Vagina (tissue), 2 donors: ENCODE measurements at places on chromosomes 3 and 15.

- DNase-seq, result no peak
These were observed 291.2 kb upstream of the KCNMB2 start for GRCh38 chr3:178244733-178245709.

- no peak for DNase-seq
These were observed 67.0 kb downstream of the TNIK start for GRCh38 chr3:171393032-171393744.

GRCh38 chr3:154786724-154787123 is 293.4 kb upstream of the MME start:
- DNase-seq, result no peak

DNA sequence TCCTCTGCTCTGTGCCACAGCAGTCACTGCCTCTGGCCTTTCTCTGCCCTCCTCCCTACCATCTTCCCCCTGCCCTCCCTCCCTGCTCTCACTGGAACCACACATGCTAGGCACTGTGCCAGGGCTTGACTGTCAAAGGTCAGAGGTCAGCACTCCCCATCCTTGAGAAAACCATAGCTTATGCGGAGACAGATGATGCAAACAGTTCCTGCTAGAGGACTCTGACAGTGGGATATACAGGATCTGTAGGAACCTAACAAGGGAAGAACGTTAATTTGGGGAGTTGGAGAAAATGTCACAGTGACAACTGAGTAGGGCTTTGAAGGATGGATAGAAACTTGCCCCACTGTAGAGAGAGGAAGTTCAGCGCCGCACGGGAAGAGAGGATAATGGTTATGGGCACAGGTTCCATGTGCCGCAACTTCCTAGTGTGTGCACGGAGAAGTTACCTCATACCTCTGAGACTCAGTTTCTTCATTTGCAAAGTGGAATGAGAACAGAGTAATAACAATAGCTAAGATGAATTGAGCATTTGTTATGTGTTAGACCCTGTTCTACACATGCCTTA is 29.3 kb upstream of the XYLB start:
- no peak for DNase-seq

DNA sequence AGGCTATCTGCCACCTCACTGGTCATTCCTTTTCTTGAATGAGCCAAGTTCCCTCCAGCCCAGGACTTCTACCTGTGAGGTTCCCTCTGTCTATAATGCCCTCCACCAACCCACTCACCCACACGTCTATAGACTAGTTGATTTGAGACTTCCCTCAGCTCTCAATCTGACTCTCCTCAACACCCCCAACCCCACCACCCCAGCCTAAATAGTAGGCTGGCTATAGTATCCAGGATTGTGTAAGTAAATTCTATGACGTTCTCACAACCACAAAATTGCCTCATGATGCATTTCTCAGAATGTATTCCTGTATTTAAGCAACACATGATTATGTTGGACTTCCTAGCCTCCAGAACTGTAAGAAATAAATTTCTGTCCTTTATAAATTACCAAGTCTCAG is 2.2 kb downstream of the PLSCR1 start:
- DNase-seq, result no peak

GRCh38 chr3:40358454-40358853 is 28.5 kb upstream of the ENTPD3 start:
- no peak for DNase-seq

DNA sequence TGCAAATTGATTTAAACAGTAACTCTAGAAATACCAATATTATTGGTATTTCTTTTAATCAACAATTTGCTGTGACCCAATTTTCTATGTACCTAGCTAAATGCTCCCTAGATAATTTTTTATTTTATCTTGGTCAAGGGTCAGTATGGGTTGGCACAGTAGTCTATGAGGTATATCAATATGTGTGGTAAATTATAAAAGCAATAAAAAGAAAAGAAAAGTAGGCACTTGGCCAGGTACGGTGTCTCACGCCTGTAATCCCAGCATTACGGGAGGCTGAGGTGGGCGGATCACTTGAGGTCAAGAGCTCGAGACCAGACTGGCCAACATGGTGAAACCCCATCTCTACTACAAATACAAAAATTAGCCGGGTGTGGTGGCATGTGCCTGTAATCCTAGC is 34.0 kb upstream of the STIMATE start:
- DNase-seq, result no peak

DNA sequence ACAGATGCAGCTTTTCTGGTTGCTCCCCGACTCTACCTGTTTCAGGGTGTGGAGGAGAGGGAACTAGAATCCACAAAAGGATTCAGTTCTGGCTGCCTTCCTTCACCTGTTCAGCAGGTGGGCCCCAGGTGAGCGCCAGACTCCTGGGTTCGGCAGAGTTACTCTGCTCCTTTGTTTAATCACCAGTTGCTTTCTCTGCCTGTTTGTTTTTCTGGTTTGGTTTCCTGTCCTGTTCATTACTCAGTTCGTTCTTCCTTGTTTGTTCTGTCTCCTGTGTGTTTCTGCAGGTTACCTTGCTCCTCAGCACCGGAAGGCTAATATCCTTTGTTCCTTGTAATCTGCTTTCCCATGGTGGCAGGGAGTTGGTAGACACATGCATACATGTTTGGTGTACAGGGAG is 508.5 kb upstream of the ATP11B start:
- no peak for DNase-seq

DNA sequence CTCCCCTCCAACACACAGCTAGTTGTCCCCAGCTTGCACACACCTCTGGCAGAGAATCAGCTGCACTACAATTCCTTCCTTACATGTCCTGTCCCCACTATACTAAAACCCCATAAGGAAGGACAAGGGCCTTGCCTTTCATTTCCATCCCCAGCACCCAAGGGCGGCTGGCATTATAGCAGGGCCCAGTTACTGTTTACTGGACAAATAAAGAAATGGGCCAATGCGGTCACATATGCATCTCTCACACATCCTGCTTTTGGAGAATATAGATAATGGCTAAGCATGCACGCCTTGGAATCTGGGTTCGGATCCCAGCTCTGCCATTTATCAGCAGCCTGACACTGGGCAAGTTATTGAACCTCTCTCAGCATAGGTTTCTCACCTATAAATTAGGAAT is 99.1 kb downstream of the DAPK2 start:
- DNase-seq, result no peak

DNA sequence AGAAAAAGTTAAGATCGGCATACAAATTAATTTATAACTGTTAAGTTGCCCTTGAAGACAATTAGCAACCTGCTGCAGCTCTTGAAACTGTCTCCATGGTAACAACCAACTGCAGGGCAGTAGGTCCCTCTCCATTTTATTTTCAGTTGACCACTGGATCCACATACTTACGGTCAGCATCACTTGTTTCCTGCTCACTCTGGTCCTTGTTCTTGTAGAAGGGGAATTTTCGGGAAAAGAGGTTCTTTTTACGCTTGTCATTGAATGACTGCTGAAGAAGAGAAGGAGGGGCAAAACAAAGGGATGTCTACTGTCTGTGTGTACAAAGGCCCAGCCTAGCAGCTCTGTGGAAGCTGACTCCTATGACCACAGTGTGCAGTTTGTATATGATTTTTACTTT is 46.8 kb upstream of the MELTF start:
- DNase-seq, result no peak

GRCh38 chr3:68728343-68728742 is 204.0 kb downstream of the TAFA4 start:
- DNase-seq, result no peak

DNA sequence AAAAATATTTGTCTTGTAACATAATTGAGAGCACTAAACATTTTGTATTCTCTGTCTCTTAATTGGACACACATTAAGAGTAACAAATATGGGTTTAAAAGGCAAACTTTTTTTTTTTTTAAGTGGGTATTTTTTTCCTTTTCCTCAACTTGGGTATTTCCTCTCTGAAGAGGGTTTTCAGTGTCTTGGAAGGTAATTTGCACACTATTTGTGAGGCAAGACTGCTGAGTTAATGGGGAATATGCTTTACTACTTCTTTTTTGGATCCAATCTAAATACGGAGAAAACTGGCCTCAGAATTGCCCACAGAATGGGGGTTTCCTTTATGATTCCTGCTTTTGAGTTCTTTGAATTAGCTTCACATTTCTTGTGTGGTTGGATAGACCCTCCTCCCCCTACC is 105.2 kb downstream of the FNDC3B start:
- DNase-seq, result no peak

DNA sequence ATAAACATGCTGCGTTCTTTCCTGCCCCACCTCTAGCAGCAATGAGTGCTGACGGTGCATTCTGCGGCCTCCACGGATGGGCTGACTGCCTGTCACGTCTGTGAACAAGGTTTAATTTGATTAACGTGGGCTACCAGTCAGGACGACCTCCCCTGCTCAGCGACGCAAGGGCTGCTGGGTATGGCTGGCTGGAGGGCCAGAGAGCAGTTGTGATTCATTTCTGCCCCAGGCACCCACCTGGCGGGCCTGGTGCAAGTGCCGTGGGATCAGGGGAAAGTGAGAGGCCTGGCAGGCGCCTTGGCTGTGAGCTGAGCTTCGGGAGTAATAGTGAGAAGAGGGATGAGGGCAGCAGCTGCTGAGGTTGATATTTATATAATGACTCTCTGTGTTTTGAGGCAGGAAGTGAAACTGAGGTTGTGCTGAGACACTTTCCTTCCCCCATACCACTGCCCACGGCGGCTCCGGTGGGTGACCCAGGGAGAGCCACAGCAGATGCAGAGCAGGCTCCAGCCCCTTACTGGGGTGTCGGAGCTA is 190.4 kb upstream of the BCL6 start:
- DNase-seq, result no peak

- no peak for DNase-seq
These were observed 328.7 kb upstream of the ATP11B start for GRCh38 chr3:182464513-182465145.

DNA sequence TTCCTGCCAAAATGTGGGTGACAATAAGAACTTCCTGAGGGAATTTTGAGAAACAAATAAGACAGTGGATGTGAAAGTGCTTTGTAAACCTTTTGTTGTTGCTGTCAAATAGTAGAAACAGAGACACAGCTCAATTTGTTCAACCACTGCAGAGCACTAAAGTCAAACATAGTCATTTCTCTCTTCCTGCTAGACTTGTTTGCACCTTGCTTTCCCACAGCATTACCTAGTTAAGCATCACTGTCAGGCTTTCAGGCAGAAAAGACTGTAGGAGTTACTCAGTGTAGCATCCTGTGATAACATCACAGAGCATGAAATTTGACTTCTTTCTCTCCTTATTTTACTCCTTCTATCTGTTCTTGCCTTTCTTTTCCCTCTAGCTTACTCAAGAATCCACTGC is 27.1 kb downstream of the SLC12A1 start:
- no peak for DNase-seq

DNA sequence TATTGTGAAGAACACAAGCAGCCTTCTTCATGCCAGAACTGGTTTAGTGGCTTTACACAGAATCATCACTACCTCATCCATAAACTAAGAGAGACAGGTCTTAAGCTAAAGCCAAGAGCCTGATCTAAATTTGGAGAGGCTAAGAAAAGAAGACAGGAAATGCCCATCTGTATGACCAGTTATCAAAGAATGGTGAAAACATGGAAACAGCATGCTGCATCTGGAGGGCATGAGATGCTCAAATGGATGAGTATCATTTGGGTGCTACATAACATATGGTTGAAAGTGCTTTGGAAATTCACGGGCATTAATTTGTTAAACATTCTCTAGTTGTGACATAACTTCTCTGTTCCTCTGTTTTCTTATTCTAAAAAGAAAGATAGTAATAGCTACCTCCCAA is 112.5 kb downstream of the CPNE4 start:
- no peak for DNase-seq

- DNase-seq, result no peak
These were observed 281.9 kb upstream of the DPH6 start for GRCh38 chr15:35827911-35828310.

- DNase-seq, result no peak
These were observed 8.5 kb downstream of the AMOTL2 start for GRCh38 chr3:134365766-134366065.

GRCh38 chr15:57386976-57387375 is 10.7 kb downstream of the CGNL1 start:
- DNase-seq, result no peak

DNA sequence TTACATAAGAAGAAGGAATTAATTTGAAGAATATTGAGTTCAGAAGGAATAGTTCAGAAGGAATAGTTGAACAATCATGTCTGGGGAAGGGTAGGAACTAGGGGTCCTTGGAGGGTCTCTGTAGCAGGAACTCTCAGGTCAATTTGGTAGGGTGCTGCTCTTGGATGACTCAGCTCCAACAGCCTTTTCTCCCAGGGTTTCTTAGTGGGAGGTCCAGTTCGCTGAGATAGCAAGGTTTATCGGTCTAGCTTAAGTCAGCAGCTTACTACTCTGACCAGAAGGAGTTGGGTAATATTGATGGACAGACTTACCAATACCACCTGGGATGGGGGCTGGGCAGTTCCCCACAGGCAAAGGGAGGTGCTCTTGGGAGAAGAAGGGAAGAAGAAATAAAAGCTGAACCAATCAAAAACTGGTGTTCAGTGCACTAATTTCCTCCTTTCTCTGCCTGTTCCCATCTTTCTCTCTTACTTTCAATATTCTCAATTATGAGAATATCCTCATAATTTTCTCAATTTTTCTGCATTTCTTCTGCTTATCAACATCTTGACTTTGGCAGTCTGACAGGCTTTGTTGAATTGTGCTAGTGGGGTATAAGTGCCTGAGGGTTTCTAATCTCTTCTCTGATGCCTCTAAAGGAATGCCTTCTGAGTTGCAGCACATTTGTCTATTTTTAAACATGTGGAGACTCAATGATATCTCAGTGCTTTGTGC is 14.4 kb upstream of the MITF start:
- DNase-seq, result no peak

- DNase-seq, result no peak
These were observed 791.7 kb upstream of the EPHA6 start for GRCh38 chr3:96022676-96023075.

DNA sequence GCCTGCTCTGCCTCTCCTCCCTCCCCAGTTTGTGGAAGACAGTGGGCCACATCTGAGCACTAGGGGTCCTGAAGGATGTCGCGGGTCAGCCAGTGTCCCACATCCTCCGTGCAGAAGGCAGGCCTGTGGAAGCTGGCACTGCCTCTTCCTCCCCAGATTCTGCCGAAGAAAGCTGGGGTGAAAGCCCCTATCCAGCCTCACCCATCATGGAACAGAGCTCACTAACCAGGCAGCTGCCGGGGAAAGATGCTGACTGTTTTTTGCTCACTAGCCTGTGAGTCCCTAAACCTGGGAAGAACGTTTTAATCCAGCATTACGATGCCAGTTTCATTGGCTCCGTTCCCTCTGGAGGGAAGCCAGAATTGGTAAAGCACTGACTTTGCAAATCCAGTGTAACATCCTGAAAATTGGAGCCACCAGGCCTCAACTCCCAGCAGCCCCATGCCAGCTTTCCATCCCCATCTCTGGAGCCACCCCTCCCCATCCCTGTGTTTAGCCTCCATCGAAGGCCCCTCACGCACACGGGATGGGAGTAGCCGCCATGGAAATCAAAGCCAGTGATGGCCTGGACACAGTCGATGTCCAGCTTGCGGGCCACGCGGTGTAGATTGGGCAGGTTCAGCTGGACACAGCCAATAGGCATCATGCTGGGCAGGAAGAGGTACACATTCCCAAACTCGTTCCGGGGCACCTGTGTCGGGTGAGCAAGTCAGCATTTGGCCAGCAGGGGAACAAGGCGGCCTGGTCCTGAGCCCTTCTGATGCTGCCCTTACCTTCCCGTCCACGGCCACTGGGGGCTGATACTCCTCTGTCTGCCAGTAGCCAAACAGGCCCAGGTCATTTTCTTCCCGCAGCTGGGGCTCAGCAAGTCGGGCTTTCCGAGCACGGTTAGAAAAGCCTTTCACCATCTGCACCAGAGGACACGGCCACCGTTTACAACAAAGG is 23.5 kb downstream of the TMEM43 start:
- peak; percentile 87 for DNase-seq
